ENCODE measurements at places on chromosomes 11 and 22. TPM values are rescaled to one million over a fixed set of nuclear protein-coding genes. Genes with fewer than 3 reads are reported as not detected.

DNA sequence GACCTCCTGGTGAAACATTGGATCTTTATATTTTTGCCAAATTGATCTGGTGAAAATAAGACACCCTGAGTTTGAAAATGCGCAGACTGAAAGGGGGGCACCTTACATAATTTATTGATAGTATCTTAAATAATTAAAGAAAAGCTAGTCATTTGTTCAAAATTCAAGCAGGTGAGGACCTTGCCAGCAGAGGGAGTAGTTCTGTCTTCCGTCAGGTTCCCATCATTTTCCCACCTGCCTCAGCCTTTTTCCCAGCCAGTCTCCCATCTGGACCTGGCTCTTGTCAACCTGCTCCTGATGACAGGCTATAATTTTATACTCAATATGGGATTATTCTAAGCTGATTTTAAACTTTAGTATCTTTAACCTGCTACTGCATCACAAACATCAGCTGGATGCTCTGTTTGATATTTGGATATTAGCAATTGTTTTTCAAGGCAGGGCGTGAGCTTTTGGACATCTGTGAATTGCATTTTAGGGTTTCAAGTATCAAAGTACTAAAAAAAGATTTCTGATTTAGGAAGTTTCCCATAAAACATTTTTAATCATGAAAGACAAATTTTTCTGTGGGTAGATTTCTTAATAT lies 132.0 kb downstream of the ELP4 start:
- no peaks in the 10 kb centered on the region for H3K36me3 ChIP-seq
- H3K27me3 ChIP-seq, result no peaks in the 10 kb centered on the region
- H3K4me1 ChIP-seq, result peaks cover 11% of the 10 kb centered on the region
- H3K4me3 ChIP-seq, result no peak overlapping the region
- no peak overlapping the region for H3K27ac ChIP-seq
- peak; percentile 32 for DNase-seq

The SLC16A8 gene
- total RNA-seq, result not detected

The SHISAL1 gene
- total RNA-seq, result 0.26 TPM

The GGTLC3 gene
- total RNA-seq, result not detected

The PAMR1 gene
- 12.6 TPM for total RNA-seq

The OR52H1 gene
- total RNA-seq, result not detected

The TSSK2 gene
- total RNA-seq, result not detected

The H19 gene
- 0.70 TPM for total RNA-seq

DNA sequence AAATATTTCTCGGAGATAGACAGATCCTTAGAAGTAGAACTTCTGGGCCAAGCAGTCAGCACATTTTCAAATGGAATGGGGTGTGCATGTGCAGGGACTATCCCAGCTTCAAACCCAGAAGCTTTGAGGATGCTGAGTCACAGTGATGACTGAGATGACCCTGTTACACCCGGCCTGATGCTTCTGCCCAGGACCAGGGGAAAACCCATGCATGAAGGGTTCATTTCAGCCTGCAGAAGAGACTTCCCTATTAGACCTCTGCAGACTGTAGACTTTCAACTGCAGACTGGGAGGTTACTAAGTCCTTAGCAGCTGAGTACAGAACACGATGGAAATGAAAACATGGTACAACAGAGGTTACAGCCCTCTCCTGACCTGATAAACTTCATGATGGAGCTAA lies 3.6 kb upstream of the OR2AT4 start:
- peaks cover 17% of the 10 kb centered on the region for H3K27me3 ChIP-seq
- no peak overlapping the region for H3K27ac ChIP-seq
- DNase-seq, result peak; percentile 24
